Left renal pelvis (tissue), 4 donors: ENCODE measurements at places on chromosomes 13 and 19. TPM values are rescaled to one million over a fixed set of nuclear protein-coding genes. Genes with fewer than 3 reads are reported as not detected.
A peak's percentile ranks its signal among the peaks of the same experiment; 100 is the strongest.

DNA sequence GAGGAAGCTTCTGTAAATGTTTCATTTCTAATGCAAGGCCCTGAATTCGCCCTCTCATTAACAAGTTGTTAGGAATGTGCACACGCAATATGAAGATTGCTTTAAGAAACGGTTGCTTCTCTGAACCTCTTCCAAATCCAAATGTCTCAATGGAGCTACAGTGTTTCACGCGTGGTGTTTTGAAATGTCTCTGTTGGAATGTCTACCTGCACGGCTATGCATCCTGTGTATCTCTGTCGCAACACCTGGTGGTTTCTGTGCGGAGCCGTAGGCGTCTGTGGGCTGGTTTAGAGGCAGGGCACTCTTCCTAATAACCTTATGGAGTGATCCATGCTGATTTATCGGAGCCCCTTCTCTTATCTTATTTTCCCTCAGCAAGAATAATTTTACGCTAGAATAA lies 1584.2 kb upstream of the SLC10A2 start:
- no peak for DNase-seq

DNA sequence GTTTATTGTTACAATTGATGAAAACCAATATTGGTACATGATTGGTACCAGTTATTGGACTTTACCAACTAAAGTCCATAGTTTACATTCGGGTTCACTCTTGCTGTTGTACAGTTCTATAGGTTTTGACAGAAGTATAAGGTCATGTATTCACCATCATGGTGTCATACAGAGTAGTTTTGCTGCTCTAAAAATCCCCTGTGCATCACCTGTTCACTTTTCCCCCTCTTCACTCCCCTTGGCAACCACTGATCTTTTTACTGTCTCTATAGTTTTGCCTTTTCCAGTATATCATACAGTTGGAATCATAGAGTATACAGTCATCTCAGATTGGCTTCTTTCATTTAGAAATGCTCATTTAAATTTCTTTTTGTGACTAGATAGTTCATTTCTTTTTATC lies 51.2 kb upstream of the MED4 start:
- DNase-seq = no peak

- DNase-seq = no peak
These were observed 545 bp downstream of the NACC1 start for GRCh38 chr19:13118424-13119193.

- DNase-seq = no peak
These were observed 50.9 kb upstream of the C13orf46 start for GRCh38 chr13:114024603-114025404.

Gene ZNF441
- 17.6 TPM for polyA plus RNA-seq

DNA sequence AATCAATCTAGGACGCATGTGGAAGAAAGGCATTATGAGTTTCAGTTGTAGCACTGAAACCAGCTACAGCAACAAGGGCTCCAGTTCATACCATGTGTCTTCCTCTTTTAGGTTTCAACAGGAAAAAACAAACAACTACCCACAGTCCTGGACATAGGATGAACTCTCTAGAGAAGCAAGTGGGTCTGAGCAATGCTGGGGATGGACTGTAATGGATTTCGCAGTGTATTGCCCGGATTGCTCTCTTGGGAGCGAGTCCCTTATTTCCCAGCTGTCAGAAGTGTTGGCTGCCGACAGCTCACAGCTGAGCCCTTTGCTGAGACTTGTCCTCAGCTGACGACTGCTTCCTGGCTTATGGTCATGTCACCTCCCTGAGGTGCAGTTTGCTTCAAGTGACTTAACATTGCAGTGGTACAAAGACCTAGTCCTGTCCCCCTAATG lies 12.1 kb upstream of the MYCBP2 start:
- DNase-seq = no peak

DNA sequence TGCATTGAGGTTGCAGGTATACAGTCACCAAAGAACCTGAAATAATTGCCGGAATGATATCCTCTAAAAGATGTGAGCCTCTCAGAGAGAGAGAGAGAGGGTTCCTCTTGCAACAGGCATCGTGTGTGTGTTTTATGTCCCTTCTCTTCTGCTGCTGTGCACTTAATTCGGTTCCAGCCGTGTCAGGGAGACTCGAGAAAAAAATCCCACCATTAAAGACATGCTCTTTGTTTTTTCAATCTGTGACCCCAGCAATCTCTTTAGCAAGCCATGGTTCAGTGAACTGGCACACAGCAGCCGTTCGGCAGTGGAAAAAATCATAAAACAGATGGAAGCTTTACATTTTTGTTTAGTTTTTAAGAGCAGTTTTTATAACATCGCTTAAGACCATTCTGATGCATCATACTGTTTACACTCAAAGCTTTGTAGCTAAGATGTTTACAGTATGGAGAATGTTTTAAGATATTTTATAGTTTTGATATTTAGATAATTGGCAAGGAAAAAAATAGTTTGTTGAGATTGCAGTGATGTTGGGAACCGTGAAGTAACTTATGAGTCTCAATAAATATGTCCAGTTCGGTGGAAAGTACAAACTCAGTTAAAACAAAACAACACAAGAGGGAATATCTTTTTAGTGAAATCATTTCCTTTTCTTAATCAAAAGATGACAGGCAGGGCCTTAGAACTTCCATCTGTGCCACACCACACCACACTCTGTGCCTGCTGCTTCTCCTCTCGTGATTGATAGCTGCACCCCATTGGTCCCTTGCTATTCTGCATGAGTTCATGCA lies 31.2 kb upstream of the ZNF536 start:
- DNase-seq = peak; percentile 34

GRCh38 chr13:27524981-27525975 lies 74.9 kb upstream of the MTIF3 start:
- DNase-seq = no peak

- no peak for DNase-seq
These were observed 737.5 kb upstream of the SLITRK5 start for GRCh38 chr13:86933676-86934075.

GRCh38 chr13:102234618-102235017 lies 167.2 kb downstream of the FGF14 start:
- DNase-seq = no peak

GRCh38 chr19:11375143-11375948 lies 880 bp downstream of the SWSAP1 start:
- DNase-seq = no peak

Gene C13orf42
- 0.19 TPM for polyA plus RNA-seq

- no peak for DNase-seq
These were observed 67.2 kb downstream of the CEBPG start for GRCh38 chr19:33440682-33441081.

DNA sequence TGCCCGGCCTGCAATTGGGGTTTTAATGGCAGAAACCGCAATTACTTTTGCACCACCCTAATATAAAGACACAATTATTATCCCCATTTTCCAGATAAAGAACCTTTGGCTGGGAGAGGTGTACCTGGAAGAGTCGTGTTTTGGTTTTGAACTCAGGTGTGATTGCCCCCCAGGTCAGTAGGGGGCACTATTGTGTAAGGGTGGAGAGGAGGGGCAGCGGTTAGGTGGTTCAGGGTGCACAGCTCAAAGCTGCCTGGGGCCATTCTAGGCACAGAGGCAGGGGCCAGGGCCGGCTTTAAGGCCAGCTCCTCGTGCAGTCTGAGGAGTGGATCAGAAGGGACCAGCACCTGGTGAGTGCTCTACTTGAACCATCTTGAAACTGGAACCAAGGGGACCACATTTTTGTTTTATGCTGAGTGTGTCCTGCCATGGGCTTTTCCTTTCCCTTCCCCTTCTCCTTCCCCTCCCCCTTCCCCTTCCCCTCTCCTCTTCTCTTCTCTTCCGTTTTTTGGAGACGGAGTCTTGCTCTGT lies 5.8 kb upstream of the FCGRT start:
- no peak for DNase-seq

DNA sequence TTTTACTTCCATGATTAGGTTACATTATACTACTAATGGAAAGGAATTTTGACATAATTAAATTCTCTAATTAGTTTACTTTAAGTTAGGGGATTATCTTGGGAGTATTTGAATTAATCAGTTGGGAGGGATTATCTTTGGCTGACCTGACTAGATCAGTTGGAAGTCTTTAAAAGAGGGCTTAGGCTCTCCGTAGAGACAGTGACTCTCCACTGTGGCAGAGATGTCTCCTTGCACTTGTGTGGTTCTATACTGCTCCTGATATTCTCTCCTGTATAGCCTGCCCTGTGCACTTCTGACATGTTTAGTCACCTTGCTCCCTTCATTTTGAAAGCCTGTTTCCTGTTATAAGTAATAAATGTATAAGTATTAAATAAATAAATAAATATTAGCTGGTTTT lies 1612.3 kb upstream of the PRR20A start:
- no peak for DNase-seq
